ENCODE measurements at places on chromosomes 2 and 18.
A peak's percentile ranks its signal among the peaks of the same experiment; 100 is the strongest.

DNA sequence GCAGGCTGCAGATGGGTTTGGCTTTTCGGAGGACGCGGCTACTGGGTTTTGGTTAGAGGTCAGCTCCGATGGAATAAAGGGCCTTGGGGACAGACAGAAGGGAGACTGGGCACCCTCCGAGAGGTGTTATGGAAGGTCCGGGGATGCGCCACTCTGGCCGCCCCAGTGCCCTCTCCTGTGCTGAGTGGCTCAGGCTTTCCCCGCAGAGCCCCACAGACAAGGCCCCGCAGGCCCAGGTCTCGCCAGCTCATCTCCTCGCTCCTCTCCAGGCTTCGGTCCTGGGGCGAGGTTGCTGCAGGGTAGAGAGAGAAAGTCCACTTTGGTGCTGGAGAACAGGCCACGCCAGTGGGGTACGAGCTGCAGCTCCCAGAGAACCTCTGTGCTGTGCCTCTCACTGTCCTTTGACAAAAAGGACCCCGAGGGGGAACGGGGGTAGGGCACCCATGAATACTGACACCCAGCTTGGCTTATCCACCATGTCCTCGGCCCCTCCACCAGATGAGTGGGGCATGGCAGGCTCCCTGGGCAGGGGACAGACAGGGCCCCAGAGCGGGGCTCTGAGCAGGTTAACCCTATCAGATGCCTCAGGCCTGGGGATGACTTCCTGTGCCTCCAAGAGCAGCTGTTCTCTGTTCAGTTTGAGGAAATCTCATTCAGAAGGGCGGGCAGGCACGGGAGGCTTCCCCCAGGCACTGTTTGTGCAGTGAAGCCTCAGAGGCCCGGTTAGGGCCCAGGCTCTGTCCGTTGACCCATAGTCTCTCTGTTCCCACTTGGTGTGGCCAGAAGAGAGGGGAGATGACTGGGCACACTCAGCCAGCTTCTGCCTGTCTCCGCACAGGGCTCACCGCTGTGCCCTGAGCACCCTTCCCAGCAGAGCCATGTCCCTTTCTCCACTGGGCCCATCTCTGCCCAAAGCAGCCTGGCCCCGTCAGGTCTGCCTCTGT, 15.7 kb upstream of the CNNM3 start:
- DNase-seq: no peak

GRCh38 chr2:70777450-70777849, 9.4 kb upstream of the ADD2 start:
- peak; percentile 10 for DNase-seq

- peak; percentile 76 for DNase-seq
These were observed 108.8 kb upstream of the PIEZO2 start for GRCh38 chr18:11258039-11258610.

DNA sequence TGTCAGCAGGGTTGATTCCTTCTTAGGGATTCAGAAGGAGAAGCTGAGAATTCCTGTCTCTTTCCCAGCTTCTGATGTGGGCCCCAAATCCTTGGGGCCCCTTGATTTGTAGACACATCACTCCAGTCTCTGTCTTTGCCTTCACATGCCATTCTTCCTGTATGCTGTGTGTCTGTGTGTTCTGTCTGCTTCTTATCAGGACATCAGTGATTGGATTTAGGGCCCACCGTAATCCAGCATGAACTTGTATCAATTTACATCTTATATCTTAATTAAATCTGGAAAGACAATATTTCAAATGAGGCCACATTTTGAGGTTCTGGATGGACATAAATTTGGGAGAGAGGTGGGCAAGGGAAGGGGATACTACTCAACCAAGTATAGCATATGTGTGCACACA, 9.7 kb downstream of the NEUROD1 start:
- DNase-seq: no peak

DNA sequence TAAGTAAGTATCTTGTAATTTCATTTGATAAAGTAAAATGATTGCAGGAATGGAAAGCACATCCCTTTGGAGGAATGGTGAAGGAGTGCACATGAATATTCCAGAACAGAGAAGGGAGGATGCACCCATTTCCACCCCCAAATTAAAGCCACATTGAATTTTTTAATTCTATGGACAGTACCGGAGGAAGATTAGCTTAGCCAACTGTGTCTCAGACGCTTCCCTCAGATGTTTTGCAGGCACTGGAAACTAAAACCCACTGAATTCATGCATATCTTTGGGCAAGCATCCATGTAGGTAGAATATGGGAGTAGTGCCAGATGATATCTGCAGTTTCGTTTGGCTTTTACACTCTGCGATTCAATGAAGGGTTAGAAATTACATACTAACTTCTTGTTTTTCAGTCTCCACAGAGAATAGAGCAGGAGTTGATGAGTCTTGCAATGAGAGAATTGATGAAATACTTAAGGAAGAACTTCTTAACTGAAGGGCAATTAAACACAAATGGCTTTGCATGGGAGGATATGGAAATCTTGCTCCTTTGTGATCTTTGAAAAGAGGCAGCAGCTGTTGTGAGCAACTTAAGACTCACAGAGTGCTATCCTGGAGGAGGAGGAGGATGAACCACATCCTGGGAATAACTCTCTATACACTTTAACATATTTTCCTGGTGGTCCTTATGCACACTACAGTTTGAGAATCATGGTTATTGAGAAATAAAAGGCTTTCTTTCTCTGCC, 71.7 kb upstream of the MYO3B start:
- no peak for DNase-seq

- peak; percentile 26 for DNase-seq
These were observed 117.6 kb upstream of the RASGRP3 start for GRCh38 chr2:33358878-33359277.

DNA sequence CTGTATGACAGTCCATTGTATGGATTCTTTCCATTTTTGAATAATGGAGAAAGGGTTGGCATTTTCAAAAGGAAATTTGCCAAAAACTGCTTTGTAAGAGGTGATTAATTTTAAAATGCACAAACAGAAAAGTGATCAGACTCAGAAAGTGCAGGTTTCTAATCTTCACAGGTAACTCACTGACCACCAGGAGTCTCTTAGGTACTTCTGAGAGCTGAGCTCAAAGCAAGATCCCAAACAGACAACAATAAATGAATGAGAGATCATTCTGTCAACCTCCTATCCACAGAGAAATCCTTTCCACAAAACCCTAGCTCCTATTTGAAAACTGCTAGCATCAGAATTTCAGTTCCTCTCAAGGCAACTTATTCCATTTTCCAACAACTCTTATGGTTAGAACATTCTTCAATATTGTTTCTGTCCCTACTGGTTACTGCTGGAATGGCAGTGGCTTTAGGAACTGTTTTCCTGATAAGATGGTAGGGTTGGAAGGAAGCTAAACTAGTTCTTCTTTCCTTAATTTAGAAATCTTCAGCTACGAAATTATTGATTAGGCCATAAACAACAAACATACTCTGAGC, 20.6 kb upstream of the HAAO start:
- DNase-seq: no peak

GRCh38 chr2:212052412-212053159, 486.0 kb downstream of the ERBB4 start:
- DNase-seq: peak; percentile 71

- DNase-seq: no peak
These were observed 3.1 kb downstream of the STK39 start for GRCh38 chr2:168244318-168244717.

DNA sequence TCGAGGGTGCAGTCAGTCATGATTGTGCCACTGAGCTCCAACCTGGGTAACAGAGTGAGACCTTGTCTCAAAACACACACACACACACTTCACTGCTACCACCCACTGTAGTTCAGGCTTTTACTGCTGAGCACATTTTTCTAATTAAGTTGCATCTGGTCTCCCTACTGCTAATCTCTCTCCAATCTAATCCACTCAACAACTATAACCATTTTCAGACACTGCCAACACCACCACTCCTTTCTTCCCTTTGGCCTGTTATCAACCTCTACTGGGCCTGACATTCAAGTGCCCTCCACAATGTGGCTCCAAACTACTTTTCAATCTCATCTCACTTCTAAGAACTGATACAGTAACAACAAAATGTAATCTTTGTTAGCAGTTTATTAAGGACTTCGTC, 44.8 kb downstream of the RMP24 start:
- no peak for DNase-seq

GRCh38 chr2:10406016-10406415, 42.1 kb downstream of the ODC1 start:
- no peak for DNase-seq

- DNase-seq: peak; percentile 43
These were observed 185.8 kb downstream of the NRP2 start for GRCh38 chr2:205868053-205868452.

DNA sequence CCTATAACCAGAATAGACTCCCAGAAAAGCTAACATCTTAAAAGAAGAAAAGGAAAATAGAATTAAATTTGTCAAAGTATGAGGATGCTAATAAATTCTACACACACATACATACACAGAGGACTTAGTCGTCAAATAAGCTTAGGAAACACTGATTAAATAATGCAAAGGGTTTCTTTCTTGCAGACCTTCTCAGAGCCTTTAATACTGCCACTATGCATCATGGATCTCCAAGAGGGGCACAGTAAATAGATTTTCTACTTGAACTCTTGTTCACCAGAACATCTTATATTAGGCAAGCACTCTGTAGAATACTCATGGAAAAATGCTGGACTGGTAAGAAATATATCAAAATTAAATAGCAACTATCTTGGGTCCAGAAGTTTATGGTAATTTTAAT, 69.4 kb downstream of the ANKRD44 start:
- no peak for DNase-seq

DNA sequence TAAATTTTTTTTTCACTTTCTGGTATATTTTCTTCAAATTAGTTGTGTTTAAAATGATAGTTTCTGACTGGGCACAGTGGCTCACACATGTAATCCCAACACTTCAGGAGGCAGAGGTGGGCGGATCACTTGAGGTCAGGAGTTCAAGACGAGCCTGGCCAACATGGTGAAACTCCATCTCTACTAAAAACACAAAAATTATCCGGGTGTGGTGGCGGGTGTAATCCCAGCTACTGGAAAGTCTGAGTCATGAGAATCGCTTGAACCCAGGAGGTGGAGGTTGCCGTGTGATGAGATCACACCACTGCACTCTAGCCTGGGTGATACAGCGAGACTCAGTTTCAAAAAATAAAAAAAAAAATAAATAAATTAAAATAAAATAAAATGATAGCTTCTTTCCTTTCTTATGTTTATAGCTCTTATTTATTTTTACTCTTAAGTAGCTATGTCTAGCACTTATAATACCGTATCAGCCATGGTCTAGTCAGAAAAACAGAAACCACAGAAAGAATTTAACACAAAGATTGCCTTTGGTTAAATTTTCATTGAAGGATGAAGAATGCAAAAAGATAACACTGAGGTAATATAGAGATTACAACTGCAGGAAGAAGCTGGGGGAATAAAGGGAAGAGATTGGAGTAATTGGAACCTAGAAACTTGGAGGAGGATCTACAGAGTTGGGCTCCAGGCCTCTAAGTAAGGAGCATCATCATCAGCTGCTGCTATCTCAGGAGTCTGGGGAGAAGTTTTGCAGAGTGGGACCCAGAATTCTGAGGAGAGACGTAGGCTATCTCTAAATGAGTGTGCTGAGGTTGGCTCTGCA, 54.7 kb upstream of the MBOAT2 start:
- peak; percentile 66 for DNase-seq

- DNase-seq: no peak
These were observed 2.3 kb downstream of the HOXD11 start for GRCh38 chr2:176109192-176109901.

DNA sequence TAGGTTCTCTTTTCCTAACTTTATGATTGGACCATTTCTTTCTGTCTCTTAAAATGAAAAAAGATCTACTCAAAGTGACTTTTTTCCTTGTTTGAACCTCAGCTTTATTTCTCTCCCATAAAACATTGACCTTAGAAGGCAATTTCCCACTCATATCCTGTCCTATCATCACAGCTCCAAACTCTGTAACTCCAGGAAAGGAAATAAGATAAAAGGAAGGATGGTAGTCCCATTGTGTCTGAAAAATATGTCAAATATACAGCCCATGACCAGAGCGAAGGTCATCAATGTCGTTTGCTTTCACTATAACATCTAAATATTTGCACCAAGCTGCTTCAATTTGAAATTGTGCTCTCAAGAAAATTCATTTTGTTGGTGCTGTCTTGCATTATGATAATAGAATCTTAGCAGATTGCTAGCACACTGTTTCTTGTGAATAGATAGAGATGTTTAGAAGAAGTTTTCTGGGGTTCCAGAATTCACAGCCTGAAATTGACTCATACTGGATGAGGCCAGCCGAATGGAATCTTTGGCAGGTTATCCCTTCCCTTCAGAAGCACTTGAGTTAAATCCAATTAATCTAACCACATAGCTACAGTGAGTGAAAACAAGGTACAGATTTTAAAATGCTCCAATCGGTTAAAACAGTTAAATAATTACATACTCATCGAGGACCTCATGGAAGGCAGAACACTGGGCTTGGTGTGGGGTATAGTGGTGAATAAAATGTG, 95.1 kb downstream of the CRIM1 start:
- peak; percentile 95 for DNase-seq

GRCh38 chr2:383178-383577, 95.3 kb upstream of the ALKAL2 start:
- DNase-seq: no peak

- DNase-seq: no peak
These were observed 153.5 kb downstream of the ARL4C start for GRCh38 chr2:234343372-234343771.

GRCh38 chr2:141341444-141341843, 789.4 kb downstream of the LRP1B start:
- peak; percentile 98 for DNase-seq

- no peak for DNase-seq
These were observed 193.7 kb downstream of the TRIB2 start for GRCh38 chr2:12910431-12910830.

GRCh38 chr2:199462956-199463692, 5.4 kb upstream of the SATB2 start:
- DNase-seq: peak; percentile 69

- no peak for DNase-seq
These were observed 318.1 kb upstream of the EPAS1 start for GRCh38 chr2:45979065-45979464.

GRCh38 chr18:70640336-70640887, 351.6 kb downstream of the SOCS6 start:
- no peak for DNase-seq

DNA sequence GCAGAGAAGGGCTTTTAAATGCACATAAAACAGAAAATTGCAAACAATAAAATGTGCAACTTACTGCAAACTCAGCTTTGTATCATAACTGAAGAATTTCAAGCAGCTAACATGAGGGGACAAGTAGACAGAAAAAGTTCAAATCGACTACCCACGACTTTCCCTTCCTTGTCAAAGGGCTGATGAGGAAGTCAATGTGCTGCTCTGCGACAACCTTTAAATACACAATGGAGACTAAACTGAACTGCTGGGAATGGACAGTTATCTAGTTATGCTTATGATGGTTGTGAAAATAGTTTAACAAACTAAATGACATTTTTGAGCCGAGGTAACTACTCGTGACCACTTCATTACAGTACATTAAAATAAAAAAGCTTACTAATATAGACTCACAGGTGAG, 84.1 kb downstream of the INO80D start:
- DNase-seq: peak; percentile 14

GRCh38 chr2:128984081-128984480, 665.4 kb upstream of the HS6ST1 start:
- DNase-seq: peak; percentile 5

- no peak for DNase-seq
These were observed 179.1 kb downstream of the ERBB4 start for GRCh38 chr2:212359425-212360067.

- no peak for DNase-seq
These were observed 40.9 kb upstream of the ASPRV1 start for GRCh38 chr2:70002241-70002899.

Data from fibroblast of skin of right biceps (primary cell).